ENCODE measurements at places on chromosomes 3 and 15. TPM values are rescaled to one million over a fixed set of nuclear protein-coding genes. Genes with fewer than 3 reads are reported as not detected.

The SNTN gene
- not detected for polyA plus RNA-seq

The SYNPR gene
- polyA plus RNA-seq = not detected

The MAP1A gene
- 0.52 TPM for polyA plus RNA-seq

The TRIM42 gene
- not detected for polyA plus RNA-seq

The C3orf85 gene
- not detected for polyA plus RNA-seq

The SEMA3F gene
- 10.1 TPM for polyA plus RNA-seq

The HRH1 gene
- 3.7 TPM for polyA plus RNA-seq

The SH3GL3 gene
- 0.21 TPM for polyA plus RNA-seq

The TMEM207 gene
- polyA plus RNA-seq = not detected

DNA sequence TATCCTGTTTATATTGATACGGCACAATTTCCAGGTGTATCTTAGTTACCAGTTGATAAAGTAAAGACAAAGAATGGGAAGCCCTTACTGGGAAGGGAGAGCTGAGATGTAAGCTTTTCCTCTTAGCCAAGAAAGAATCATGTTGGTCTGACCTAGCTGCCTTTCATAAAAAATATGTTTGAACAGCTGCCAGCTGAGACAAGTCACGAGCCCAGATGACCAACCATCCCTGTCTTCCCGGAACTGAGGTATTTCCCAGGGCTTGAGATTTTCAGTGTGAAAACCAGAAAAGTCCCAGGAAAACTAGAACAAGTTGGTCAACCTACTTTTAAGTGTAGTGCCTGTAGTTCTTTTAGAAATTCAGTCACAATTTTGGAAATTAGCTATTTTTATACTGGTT, 3.6 kb upstream of the MYH15 start:
- DNase-seq = no peak

DNA sequence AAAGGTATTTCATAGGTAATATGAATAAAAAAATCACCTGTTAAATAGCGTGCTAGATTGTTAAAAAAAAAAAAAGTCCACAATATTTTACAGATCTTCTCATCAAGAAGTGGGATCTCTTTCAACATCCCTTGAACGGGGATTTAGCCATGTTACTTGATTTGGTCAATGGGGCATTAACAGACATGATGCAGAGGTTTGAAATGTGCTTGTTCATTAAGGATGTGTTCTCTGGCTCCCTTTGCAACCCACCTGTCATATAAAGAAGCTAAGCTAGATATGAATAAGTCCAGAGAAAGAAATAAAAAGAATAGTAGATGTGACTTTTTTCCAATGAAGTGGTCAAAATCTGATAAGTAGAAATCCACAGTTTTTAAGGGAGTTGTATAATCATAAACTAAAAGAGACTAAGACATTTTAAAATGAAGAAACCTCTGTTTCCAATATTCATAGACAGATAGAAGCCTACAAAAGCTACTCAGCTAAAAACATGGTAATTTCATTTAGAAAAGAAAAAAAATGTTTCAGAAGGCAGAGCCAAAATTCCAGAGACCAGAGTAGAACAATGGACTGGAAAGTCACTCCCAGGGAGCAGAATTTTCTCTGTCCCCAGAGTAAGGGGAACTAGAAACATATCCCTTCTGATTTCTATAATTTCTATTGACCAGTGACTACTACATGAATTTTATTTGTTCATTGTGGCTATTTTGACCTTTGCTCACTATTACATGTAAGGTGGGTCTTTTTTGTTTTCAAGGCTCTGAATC, 79.2 kb downstream of the PLSCR2 start:
- DNase-seq = no peak

DNA sequence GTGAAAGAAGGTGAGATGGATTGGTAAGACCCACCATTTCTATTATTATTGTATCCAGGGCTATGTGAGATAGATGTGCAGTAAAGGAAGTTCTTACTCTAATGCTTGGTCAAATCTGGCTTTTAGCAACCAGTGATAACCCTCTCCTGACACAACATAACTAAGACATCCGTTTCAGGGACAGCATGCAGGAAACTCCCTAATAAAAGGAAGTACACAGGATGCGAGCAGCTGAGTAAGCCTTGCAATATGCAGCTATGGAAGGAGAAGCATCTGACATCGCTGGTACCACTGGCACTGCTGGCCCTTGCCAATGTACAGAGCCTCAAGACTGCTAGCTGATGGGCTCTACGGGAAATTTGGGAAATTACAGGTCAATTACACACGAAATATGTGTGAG, 662.3 kb downstream of the NR2F2 start:
- no peak for DNase-seq

DNA sequence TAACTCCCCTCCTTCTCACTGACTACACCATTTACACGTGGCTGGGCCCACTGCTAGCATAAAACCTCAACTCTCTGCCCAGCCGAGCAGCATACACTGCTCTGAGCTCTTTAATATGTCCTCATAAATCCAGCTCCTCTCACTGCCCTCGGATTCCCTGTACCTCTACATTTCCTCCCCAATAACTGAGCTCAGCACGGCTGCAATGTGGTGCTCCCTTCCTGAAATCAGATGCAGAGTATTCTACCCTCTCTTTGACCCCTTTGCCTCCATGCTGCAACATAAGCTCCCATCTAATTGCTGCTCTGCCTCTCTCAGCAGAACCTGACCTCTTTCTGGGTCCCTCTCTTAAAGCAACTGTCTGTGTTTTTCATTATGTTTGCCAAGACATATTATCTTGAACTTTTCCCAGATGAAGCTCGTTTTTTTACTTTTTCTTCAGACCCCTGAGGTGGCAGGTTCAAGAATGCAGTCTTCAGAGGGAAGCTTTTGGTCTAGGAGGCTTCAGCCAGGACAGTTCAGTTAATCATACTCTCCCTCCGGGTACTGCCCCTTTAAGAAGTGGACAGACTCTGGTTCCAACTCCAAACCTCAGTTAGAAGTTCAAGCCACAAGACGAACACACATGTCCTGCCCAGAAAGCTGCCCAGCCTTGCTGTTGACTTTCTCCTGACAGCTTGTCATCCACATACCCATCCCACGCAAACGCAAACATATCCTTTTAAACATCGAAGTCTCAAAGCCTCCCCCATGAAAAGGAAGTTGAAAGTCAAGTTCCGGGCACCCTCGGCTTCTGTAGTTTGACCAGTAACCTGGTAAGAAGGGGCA, 81.1 kb upstream of the NEO1 start:
- DNase-seq = no peak

- DNase-seq = no peak
Observed at GRCh38 chr3:57019057-57019456, 41.4 kb upstream of the SPATA12 start.

DNA sequence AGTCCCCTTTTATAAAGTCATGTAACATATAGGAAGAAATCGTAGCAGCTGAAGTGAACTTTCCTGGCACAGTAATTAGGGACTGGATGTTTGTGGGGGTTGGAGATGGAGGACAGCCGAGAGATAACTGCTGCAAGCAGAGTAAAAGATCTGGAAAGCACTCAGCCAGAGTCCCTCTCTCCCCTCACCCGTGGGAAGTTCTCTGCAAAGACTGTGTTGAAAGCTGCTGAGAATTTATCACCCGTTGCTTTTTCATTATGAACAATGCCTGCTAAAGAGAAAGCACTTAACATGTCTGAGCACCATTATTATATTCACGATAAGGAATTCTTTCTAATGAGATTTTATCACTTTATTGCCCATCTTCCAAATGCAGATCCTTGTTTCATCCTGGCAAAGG, 248.8 kb downstream of the SHOX2 start:
- no peak for DNase-seq

GRCh38 chr3:64422932-64423331, 197.7 kb upstream of the PRICKLE2 start:
- no peak for DNase-seq

DNA sequence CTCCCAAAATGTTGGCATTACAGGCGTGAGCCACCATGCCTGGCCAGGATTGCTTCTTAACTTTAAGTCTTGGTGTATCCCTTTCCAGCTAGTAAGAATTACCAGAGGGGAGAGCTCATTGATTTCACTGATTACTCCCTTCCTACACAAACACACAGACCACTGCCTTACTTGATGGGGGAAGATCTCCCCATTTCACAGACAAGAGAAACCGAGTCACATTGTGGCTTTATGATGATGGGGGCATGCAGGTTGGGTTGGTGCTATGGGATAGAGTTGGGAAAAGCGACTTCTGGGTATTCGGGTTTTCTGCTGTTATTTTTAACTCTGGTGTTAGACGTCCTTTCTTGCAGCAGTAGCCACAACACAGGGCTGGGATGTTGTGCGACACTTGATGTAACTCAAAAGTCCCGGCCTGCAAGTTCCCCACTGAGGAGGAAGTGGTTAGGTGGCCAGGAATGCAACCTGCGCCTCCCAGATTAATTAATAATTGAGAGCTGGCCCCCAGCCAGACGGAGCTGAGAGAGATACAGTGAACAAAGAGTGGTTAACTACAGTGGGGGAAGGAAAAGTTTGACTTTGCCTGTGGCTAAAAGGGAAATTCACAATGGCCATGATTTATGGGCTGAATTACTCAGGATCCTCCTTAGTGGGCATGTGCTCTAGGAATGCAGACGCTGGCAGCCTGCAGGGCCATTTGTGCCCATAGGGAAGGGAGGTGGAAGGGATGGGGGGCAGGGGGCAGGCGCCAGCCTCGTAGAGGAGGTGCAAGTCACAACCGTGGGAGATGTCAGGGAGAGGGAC, 63.6 kb downstream of the SMAD6 start:
- DNase-seq = peak; percentile 97

- no peak for DNase-seq
Observed at GRCh38 chr15:27490867-27491595, 520.0 kb downstream of the GABRG3 start.

DNA sequence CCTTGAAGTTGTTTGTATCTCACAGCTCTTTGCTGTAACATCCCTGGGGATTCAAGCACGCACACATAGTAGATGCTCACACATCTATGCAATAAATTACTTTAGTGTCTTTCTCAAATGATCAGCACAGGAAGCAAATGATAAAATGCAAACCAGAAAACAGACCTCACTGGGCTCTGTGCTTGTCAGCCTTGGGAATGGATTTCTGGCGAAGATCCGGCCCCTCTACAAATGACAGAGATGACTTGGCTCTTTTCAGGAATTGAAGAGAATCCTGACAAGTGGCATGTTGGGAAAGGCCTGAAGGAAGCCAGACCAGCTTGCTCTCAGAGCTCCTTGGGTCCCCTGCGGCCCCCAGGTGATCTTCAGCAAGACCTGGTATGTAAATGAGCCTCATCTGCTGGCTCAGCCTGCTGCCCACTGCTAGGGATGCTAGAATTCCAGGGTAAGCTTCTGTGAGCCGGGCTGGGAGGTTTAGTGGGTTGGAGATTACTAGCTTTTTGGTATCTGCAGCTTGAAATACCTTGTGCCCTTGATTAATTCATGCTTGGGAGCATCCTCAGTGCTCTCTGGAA, 54.1 kb downstream of the LPP start:
- DNase-seq = no peak

DNA sequence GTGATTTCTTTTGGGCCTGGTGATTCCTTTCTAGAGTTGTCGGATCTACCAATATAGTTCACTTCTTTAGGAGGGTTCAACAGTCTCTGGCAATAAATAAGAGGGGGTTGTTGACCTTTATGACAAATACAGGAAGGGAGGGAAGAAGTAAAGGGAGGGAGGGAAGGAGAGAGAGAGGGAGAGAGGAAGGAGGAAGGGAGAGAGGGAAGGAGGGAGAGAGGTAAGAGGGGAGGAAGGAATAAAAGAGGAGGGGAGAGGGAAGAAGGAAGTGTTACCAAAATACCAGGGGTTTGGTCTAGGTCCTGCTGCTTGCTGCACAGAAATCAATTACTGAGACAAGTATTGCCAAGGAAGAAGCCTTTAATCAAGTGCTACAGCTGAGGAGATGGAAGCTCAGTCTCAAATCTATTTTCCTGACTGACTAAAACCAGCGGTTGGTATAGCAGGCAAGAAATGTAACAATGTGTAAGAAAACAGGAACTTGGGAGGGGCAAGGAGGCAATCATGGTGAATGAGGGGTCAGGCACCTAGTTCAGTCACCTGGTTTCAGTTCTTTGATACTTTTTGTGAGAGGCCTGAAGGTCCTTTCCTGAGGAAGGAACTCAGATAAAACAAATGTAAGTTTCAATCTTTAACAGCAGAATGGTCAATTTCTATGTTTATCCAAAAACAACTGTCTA, 14.1 kb upstream of the TMEM40 start:
- no peak for DNase-seq

GRCh38 chr3:26307192-26307591, 315.4 kb upstream of the LRRC3B start:
- no peak for DNase-seq

GRCh38 chr3:146468671-146469149, 651 bp downstream of the PLSCR2 start:
- no peak for DNase-seq

GRCh38 chr15:74040109-74040850, 42.1 kb downstream of the GOLGA6A start:
- DNase-seq = peak; percentile 15

- no peak for DNase-seq
Observed at GRCh38 chr15:41913256-41913655, 19.4 kb upstream of the SPTBN5 start.

GRCh38 chr15:84685304-84685703, 27.3 kb upstream of the NMB start:
- DNase-seq = peak; percentile 82

DNA sequence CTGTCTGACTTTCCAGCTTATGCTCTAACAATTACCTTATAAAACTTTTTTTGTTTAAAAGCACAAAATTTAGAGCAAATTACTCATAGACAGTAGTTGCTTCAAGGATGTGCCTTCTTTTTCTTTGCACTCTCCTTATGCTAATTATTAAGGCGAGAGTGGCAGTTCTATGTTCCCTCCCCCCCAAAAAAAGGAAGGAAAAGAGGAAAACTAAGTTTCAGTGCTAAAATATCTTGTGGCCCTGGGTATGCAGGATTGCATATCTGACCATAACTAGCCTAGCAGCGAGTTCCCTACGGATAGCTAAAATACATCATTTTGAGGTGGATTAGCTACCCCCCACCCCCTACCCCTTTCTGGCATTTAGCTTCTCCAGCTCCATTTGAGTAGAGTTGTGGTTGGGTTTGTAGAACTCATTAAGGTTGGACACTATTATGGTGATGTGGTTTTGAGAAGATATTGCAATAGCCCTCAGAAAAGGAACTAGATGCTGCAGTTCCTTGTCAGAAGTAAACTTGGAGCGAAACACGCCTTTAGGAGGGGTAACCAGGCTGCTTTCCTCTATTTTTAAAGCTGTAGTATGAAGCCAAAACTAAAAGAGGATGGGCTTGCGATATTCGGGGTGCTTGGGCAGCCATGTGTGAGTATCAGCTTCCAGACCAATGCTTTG, 174.6 kb downstream of the AKAP13 start:
- DNase-seq = no peak

DNA sequence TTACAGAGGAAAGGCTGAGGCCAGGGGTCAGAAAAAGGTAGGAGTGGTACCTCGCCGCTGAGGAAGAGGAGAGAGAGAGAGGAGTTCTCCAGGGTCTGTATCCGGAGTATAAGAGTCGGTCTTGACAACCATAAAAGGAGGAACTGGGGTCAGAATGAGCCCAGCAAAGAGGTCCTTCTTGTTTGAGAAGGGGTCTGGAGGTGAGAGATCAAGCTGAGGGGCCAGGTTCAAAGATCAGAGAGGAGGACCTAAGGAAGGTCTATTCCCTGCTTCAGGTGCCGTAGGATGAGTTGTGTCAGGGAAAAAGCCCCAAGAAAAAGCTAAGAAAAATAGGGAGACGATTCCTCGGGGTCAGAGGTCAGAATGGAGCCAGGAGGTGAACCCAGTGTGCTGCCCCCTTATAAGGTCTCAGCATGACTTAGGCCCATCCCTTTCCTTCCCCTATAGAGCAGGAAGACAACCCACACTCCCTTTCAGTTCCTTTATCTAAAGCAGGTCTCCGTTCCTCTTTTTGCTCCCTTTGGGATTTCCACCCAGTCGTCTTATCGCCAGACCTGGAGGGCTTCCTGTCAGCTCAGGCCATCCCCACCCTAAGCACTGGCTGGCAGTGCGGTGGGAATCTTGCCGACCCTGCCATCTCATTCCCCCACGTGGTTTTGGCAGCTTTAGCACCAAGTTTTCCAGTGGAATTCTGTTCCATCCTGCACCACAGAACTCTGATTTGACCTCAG, 651 bp downstream of the MTMR14 start:
- DNase-seq = peak; percentile 11

Data from A549 (cell line).